ENCODE measurements at places on chromosomes 3 and 15.
A peak's percentile ranks its signal among the peaks of the same experiment; 100 is the strongest.

DNA sequence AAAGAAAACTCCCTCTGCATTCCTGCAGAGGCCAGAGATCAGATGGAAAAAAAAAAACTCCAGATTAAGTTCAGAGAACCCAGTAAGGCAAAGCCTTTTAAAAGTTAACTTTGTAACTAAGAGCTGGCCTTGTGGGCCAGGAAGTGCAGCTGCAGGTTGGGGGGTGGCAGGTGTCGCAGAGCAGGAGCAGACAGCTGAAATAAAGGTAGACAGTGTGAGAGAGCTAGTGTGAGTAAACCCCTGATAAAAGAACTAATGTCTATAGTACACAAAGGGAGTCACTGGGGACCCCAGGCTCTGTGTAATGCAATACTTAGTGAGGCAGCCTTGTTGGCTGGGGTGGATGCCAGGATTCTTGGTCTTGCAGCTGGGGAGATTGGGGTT lies 42.1 kb downstream of the PPCDC start:
- peak; percentile 45 for DNase-seq

GRCh38 chr3:43525941-43526607 lies 95.7 kb downstream of the ANO10 start:
- DNase-seq: no peak

GRCh38 chr3:181693280-181693679 lies 18.4 kb upstream of the SOX2 start:
- no peak for DNase-seq

DNA sequence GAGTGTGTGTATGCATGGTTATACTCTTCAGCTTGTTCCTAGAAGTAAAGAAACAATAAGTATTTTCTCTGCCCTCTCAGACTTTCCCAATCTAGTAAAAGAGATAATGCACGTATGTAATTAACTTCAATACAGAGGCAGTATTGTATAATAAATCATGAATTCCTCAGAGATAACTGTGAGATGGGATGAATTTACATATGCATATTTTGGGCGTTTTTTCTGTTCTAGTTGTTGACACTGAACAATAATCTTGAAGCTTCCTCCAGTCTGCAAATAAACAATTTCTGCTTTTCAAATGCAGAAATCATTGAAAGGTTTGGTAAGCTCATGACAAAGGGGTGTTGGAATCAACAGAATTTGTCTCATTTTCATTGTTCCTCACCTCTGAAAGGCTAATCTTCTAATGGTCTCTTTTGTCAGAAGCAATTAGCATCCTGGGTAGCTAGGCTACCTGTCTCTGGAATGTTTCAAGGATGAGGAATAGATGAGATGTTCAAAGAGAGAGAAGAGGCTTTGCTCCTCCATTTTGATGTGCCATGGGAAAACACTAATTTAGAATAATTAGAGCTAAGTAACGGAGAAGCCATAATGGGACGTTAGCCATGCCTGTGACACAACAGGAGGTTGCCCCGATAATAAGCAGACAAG lies 43.3 kb upstream of the SIAH2 start:
- no peak for DNase-seq

DNA sequence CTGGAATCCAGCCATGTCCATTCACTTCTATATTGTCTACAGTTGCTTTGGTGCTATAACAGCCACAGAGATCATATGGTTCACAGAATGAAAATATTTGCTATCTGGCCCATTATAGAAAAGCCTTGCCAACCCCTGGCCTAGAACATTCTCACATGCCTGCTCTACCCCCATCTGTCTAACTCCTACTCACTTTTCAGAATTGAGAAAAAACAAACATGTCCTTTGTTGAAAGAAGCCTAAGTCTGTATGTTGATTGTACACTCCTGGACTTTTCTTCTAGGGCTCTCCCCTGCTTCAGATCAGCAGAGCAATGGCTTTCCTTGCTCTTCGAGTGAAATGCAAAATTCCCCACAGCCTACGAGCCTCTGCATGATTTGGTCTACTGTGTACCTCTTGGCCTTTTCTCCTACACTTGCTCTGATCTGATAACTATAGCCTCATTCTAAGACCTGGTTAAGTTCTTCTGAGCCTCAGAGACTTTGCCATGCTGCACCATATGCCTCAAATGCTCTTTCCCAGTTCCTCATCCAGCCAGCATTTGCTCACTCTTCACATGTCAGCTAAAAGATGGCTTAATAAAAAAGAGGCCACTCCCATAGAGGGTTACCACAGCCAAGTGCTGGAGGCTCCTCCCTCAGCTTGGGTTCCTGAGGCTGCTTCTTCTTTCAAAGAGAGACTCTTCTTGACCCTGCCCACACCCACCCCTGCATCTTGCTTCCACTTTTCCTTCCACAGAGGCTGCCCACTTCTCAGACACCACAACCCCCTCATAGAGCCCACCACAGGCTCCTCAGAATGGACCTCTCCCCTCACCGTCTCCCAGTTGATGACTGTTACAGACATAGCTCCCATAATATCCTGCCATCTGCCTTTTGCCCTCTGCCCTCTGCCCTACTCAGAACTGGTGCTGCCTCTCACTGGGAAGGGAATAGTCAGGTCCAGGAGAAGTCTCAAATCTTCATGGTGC lies 22.9 kb upstream of the DCLK3 start:
- no peak for DNase-seq
